ENCODE measurements at places on chromosomes 12 and 14. TPM values are rescaled to one million over a fixed set of nuclear protein-coding genes. Genes with fewer than 3 reads are reported as not detected.

Gene AQP6
- total RNA-seq = not detected

Gene OTOGL
- under 0.01 TPM for total RNA-seq

Gene ACAD10
- total RNA-seq = 21.0 TPM

Gene PRDM4
- 25.5 TPM for total RNA-seq

Gene RNASE11
- not detected for total RNA-seq

Gene NID2
- total RNA-seq = 264 TPM

Gene RNF212B
- not detected for total RNA-seq

Gene SELPLG
- 0.89 TPM for total RNA-seq

Gene GLT1D1
- not detected for total RNA-seq

Gene ZDHHC22
- total RNA-seq = not detected

Gene GPR84
- not detected for total RNA-seq

Gene ACVRL1
- 3.9 TPM for total RNA-seq

Gene AQP5
- not detected for total RNA-seq

Gene CLEC2A
- not detected for total RNA-seq

Gene CCDC38
- not detected for total RNA-seq

Gene DHRS2
- 1.3 TPM for total RNA-seq

Gene CFAP54
- total RNA-seq = 1.4 TPM

Data from smooth muscle cell of the umbilical artery (primary cell).